NCI-H345 (cell line): ENCODE measurements at places on chromosomes 2 and 18.

DNA sequence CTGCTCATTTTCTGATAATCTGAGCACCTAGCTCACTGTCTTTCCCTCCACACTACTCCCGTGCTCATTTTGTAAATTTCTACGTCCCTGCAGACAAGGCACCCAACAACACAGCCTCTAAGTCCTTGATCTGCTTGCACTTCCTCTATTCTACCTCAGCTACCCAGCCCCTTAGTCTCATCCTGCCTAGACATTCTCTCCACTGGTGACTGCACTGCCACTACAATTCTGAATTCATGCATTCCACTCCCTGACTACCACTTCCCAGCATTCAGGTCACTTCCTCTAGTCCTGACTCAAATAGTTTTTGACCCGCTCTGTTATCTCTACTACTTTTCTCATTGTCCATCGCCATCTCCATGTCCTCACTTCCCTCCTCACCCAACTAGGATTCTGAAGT is 155.7 kb downstream of the DYM start:
- no peak for DNase-seq

GRCh38 chr18:33560686-33561370 is 17.2 kb upstream of the ASXL3 start:
- DNase-seq: peak; percentile 9

- peak; percentile 15 for DNase-seq
Measured at GRCh38 chr18:34694591-34695165, 15.4 kb upstream of the DTNA start.

- DNase-seq: no peak
Measured at GRCh38 chr18:63162271-63163014, 157.1 kb downstream of the BCL2 start.

- no peak for DNase-seq
Measured at GRCh38 chr2:209146682-209147320, 277.0 kb upstream of the MAP2 start.

DNA sequence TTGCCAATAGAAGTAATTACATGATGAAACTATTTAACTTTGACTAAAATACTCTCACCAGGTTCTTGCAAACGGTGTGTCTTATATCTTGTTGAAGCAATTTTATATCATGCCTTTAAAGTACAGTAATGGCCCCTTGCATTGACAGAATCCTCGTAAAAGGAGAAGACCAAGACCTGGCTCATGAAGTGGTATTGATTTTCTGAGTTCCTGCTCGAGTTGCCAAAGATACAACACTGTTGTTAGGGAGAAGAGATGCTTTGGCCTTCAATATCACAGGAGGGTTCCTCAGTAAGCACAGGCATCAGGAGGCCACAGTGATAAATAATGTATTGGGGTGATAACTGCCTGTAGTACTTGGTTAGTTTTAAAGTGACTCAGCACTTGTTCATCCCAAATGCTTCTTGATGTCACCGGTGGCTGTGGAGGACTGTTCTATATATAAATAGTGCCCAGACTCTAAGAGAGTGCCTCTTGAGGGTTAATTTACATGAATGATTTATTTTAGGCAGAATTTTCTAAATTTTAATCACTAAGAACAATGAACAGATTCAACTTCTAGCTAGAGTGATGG is 571.7 kb upstream of the FANCL start:
- DNase-seq: peak; percentile 58

GRCh38 chr2:190858817-190859216 is 21.8 kb upstream of the GLS start:
- no peak for DNase-seq

DNA sequence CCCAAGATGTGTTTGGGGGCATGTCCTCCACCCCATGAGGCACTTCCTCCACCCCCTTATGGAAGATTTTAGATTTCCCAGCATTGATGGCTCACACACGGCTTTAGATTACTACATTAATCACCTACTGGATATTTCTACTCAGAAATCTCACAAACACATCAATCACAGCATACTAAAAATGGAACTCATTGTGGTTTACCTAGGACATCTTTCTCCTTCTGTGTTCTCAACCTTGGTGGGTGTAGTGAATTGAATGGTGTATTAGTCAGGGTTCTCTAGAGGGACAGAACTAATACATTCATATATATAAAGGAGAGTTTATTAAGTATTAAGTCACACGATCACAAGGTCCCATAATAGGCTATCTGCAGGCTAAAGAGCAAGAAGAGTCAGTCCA is 82.1 kb upstream of the CYRIA start:
- no peak for DNase-seq

- DNase-seq: no peak
Measured at GRCh38 chr2:235754357-235755207, 260.7 kb downstream of the AGAP1 start.

DNA sequence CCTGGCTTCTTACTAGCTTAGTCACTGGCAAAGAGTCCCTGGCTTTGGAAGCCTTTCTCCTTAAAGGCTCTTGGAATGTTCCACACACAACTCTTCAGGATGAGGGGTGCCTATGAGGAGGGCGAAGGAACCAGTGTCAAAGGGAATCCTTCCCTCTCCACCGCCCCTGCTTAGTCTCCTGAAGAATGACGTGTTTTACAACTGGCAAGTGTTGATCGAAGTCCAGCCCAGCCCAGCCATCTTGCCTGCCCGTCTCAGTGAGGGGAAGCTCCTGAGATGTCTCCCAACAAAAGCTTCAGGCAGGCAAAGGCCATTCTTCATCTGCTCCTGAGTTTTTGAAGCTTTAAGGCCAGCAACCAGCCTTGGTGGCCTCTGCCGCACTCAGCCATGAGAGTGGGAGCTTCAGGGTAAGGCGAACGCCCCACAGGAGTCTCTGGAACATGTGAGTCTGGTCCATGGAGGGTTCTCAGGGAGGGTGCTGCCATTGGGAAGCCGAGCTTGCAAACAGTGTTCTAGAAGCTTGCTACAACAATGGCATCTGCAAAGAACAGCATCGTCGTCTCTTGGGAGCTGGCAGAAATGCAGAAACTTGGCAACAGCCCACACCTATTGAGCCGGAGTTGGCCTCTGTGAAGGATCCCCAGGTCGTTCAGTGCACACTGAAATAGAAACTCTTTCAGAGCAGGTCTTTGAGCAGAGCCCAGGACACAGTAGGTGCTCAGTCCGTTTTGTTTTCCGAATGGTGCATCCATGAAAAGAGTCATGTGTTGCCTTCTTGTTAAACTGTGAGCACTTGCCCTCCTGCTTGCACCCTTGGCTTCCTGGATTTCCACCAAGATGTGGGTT is 220.7 kb downstream of the SEPTIN10 start:
- DNase-seq: peak; percentile 10

GRCh38 chr2:234881413-234882241 is 70.2 kb upstream of the SH3BP4 start:
- peak; percentile 20 for DNase-seq

DNA sequence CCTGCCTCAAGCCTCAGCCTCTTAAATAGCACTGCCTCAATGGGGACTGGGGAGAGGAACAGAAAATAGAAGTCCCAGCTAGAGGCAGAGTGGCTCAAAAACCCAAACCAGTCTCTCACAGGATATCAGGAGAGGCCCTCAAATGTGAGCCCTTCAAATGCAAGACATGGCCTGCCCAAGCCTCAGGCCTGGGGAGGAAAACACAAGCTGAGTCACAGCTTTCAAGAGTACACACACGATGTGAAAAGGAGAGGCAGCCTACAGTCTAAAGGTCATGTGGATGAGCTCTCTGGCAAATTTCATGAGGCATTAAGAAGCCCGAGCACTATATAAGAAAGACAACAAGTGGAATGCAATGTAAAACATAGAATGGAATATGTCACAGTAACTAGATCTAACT is 316.6 kb upstream of the MEX3C start:
- DNase-seq: no peak

DNA sequence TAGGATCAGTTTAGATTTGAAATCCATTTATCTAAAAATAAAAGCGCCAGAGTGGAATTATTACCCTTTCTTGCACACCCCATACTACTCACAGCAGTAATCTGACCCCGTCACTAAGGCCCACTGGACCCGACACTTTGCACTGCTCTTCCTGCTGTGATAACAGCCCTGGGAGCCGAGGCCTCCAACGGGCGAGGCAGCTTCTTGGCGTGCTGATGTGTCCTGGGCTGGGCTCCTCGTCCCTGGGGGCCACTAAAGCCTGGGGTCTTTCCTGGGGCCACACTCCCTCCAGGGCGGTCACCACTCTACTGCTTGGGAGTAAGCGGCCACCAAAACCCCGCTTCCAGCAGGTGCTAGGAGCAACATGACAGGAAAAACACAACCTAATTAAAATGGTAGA is 61.7 kb downstream of the ZAP70 start:
- no peak for DNase-seq

DNA sequence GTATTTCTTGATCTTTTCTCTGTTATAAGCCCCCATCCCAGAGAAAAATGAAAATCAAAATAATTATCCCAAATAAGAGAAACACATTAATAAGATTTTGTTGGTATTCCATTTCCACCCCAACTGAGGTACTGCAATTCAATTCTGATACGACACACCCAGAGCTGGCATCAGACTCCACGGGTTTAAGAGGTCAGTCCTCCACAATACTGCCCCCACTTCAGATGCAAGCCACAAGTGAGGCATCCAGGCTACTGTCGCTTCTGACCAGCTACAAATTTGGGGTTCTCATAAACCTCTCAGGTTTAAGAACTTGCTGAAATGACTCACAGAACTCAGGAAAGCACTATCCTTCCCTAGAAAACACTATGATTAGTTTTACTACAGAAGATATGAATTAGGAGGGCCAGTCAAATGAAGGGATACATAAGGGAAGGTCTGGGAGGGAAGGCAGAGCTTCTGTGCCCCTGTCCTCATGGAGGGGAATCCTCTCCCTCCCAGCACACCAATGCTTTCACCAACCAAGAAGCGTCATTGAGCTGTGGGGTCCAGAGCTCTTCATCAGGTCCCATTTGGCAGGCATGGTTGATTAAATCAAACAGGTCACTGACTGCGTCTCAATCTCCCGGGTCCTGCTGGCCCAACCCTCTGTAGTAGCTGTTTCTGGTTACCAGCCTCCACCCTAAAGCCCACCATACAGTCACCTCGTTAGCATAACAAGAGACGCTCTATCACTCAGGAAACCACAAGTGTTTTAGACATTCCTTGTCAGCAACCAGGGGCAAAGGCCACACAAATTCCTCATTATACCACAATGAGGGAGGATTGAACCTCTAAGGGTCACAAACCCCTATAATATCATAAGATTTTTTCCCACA is 46.2 kb downstream of the IWS1 start:
- DNase-seq: no peak

GRCh38 chr18:6741232-6741663 is 11.7 kb downstream of the ARHGAP28 start:
- DNase-seq: no peak

DNA sequence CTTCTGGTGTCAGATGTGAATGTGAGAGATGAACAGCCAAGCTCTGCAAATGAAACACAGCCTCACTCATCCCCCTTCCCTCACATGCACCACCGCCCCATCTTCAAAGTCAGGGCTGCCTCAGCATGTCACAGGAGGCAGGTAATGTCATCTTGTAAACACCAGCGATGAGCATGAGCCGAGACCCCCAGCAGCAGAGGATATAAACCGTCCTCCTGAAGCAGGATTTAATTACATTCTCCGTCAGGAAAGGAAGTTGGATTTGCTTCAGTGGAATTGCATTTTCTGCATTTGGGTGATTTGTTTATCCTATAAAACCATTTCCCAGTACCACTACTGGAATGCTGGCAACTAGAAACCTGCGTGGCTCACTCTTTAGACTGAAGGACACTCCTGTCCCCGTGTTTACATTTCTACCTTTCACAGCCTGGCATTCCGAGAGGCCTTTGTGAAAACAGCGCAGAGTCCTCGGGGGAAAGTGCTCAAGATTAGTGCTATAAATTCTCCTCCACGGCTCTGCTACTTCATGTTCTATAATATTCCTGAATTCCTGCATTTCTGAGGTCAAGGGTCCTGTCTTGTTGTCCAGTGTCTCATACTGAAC is 619.2 kb downstream of the IRS1 start:
- DNase-seq: no peak

- no peak for DNase-seq
Measured at GRCh38 chr2:172791953-172792352, 56.3 kb downstream of the RAPGEF4 start.

- DNase-seq: no peak
Measured at GRCh38 chr2:7052404-7052803, 135.2 kb downstream of the RNF144A start.

- DNase-seq: no peak
Measured at GRCh38 chr2:145815933-145816332, 1296.0 kb upstream of the ZEB2 start.

- no peak for DNase-seq
Measured at GRCh38 chr2:69311024-69311416, 76.0 kb downstream of the GFPT1 start.

- peak; percentile 29 for DNase-seq
Measured at GRCh38 chr2:32947484-32948143, 861 bp downstream of the LTBP1 start.

DNA sequence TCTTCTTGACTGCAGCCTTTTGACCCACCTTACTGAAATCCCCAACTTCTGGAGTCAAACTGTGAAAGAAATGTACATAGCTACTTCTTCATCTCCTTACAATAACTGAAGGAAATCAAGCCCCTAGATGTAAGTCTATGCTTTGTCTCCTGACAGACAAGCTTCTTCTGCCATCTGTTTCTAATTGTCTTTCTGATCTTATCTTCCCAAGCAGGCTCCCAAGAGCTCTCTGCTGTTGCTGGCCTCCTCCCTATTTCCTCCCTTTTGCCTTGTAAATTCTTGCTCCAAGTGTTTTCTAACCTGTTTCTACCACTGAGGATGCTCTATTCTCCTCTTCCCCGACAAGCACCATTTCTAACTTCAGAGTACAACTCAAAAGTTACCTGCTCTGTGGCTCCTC is 77.4 kb upstream of the OSR1 start:
- no peak for DNase-seq

DNA sequence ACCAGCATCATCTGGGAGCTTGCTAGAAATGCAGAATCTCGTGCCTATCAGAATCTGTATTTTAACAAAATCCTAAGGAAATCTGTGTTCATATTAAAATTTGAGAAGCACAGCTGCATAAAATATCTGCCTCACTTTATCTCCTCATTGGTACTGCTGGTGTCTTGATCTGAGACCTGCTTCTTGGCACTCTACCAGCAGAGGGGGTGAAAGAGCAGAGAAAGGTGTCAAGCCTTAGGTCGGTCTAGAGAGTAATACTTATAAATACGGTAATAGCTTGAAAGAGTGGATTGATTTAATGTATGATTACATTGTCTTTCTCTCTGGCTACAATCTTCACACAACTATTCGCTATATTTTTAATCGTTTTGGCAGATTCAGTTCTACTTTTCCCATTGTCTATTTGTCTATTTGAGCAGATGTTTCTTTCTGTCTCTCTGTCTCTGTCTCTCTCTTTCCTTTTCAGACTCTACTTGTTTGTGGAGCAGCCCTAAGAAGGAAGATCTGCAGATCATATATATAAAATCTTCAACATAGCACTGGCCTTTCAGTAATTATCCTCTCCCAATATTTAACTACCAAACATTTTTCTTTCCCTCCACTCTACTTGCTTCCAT is 1.7 kb upstream of the GCG start:
- peak; percentile 57 for DNase-seq

DNA sequence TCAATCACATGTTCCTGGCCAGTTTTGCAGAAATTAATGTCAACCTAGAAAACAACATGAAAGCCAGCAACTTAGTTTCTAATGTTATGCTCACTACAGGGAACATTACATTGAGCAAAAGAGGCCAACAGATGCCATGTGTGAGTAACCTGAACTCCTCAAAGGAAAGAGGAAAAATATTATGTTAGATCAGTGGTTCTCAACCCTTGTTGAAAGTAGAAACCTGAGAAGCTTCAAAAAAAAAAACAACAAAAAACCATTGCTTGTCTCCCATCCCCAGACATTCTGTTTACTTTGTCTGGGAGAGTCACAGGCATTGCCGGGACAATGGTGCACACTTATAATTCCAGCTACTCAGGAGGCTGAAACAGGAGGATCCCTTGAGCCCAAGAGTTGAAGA is 57.7 kb downstream of the METTL4 start:
- peak; percentile 48 for DNase-seq
